ENCODE measurements at places on chromosomes 4 and X.

DNA sequence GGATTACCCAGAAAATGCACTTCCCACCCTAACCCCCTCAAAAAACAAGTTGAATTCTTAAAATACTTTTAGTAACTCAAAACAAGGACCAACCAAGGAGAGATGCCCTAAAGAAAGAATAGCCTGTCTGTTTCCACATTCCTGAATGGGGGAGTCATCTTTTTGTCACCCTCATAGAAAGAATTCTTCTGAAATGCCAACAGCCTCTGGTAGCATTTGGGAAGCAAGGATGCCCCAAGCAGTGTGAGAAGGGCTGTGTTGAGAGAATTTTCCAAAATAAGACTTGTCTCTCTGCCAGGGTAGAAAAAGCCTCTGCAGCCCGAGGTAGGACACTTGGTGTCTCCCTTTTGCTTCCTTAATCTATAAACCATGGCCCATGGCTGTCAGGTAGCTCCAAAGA, 173.1 kb upstream of the VCX3A start:
- DNase-seq: no peak

- no peak for DNase-seq
Observed at GRCh38 chr4:87310691-87311335, 11.9 kb downstream of the HSD17B13 start.

- no peak for DNase-seq
Observed at GRCh38 chr4:105455998-105456397, 17.9 kb downstream of the PPA2 start.

DNA sequence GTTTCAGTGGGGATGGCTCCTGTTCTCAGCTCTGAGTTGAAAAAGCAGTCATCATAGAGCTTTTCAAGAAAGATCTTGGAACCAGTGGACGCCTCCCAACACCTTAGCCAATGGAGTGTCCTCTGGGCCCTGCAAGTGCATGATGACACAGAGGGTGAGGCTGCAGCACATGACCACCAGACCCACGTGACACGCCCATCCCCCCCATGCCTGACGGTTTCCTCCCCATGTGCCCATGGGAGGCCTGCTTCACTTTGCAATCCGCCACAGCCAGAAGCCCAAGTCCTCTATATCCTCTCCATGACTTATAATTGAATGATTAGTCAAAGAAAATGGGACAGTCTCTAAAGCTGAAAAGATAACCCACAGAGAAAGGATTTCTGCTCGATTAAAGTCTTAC, 187.0 kb downstream of the AFAP1 start:
- no peak for DNase-seq

DNA sequence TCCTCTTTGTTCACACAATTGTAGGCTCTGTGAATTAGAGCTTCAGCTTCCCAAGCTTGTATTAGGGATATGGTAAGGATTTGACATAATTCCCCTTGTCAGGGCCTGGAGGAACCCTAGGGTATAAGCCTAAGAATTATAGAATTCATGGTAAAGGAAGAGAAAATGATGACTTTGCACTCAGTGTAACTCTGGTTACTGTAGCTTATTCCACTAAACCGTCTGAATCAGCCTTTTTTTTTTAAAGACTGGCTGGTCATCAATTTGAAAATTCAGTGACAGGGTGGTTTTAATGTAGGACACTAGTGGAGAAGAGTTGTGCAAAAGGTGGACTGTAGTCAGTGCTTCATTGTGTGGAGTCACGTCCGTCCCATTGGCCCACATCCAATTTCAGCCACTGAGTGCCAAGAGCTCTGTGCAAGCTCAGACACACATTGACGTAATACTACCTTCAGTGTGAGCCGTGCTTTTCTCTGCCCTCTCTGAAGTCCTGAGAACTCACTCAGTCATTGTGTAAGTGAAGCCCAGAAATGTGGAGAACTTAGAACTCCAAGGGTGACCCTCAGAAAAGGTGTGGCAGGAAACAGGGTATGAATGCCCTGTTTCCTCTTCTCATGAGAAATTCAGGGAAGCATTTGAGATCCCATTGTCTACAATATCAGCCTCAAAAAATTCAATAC, 449.8 kb downstream of the C4orf33 start:
- no peak for DNase-seq

DNA sequence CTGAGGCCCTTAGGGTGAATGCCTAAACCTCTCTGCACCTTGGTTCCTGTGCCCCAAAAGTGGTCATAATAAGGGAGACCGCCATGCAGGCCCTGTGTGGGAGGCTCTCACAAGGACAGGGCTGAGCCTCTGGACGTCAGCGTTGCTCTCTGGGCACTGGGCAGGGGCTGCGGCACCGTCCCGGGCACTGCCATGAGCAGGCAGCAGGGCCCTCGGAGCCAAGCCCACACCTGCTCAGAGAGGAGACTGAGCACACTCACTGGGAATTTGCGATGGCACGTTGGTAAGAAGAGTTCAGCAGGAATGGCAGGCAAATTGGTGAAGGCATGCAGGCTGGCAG, 123.4 kb downstream of the HMX1 start:
- no peak for DNase-seq

- no peak for DNase-seq
Observed at GRCh38 chr4:71254451-71255012, 84.3 kb upstream of the SLC4A4 start.

- no peak for DNase-seq
Observed at GRCh38 chrX:140697618-140698017, 11.9 kb upstream of the LINC00632 start.

Data from activated naive CD4-positive, alpha-beta T cell treated with Interleukin-2 at 50 U/mL for 16 hours (primary cell).